Stimulated activated CD4-positive, alpha-beta T cell treated with anti-CD3 and anti-CD28 coated beads, Interleukin-4, amount 100 ng/mL, for 48 hours (primary cell): ENCODE measurements at places on chromosomes 13 and 19.

- DNase-seq = no peak
Observed at GRCh38 chr19:46022431-46023310, at the start of gene PGLYRP1. Gene PGLYRP1, minus strand, starts transcription at chr19:46023053. Its CDS starts 32 bp downstream, at chr19:46023021.

DNA sequence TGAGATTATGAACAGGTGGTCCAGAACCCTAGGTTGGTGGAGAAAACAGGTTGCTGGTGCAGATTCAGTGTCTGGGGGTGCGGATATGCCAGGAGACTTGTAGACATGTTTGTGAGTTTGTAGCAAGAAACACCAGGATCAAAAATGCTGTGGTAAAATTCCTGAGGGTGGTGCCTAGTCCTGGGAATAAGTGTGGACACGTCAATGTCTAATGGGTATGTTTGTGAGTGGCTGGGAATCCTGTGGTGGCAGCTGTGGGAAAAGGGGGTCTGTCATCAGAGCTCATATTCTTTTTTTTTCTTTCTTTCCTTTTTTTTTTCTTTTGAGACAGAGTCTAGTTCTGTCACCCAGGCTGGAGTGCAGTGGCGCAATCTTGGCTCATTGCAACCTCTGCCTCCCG lies 7.2 kb downstream of the ZNF708 start:
- no peak for DNase-seq

- no peak for DNase-seq
Observed at GRCh38 chr19:2308114-2308556, at the start of gene LINGO3. Gene LINGO3, minus strand, starts transcription at chr19:2308154. Its CDS starts 16,378 bp downstream, at chr19:2291776.

- no peak for DNase-seq
Observed at GRCh38 chr19:12111943-12112637, 28.1 kb downstream of the ZNF20 start.

DNA sequence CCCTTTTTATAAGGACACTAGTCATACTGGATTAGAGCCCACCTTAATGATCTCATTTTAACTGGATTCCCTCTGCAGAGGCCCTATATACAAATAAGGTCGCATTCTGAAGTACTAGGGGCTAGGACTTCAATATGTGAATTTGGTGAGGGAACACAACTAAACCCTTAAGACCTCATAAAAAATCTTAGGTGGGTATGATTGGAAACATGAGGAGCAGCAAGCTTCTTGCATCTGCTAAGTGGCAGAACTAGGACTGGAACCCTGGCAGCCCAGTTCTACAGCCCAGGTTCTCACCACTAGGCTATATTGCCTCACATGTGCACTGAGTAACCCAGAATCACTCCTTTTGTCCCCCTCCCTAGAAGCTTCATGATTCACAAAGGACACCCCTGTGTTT lies 17.1 kb upstream of the GRWD1 start:
- no peak for DNase-seq

DNA sequence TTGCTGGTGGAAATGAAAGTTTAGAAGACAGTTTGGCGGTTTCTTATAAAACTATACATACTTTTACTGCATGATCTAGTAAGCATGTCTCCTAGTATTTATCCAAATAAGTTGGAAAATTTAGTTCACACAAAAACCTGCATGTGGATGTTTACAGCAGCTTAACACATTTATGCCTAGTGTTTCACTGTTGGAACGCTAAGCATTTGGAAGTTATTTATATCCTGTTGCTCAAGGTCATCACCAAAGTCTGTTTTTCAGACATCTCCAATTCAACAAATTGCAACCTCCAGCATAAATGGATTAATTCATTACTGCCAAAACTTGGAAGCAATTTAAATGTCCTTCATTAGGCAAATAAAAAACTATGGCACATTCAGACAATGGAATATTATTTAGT lies 461.8 kb downstream of the SUCLA2 start:
- no peak for DNase-seq

DNA sequence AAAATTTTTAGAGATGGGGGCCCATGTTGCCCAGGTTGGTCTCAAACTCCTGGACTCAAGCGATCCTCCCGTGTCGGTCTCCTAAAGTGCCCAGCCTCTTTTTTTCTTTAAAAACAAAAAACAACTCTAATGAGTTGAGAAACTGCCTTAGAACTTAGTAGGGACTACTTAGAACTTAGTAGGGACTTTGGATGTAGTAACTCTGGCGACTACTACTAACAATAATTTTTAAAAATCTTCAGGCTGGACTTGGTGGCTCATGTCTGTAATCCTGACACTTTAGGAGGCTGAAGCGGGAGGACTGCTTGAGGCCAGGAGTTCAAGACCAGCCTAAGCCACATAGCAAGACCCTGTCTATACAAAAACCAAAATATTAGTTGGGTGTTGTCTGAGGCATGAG lies 515 bp upstream of the C19orf67 start:
- no peak for DNase-seq

GRCh38 chr13:112843392-112844111 lies 125.5 kb upstream of the MCF2L start:
- DNase-seq = no peak
